ENCODE measurements at places on chromosomes 16 and 17. TPM values are rescaled to one million over a fixed set of nuclear protein-coding genes. Genes with fewer than 3 reads are reported as not detected.

Gene CD300E
- 7.3 TPM for total RNA-seq

Gene OR1F1
- total RNA-seq: not detected

Gene VTN
- 1.3 TPM for total RNA-seq

Gene PRR15L
- total RNA-seq: 48.1 TPM

Gene KCNH6
- 0.27 TPM for total RNA-seq

Gene ABCC12
- total RNA-seq: not detected

Gene TRIM16
- total RNA-seq: 20.6 TPM

Gene PHOSPHO1
- 1.9 TPM for total RNA-seq

Gene HOXB1
- not detected for total RNA-seq

Gene BCAS3
- total RNA-seq: 29.6 TPM

Gene SPATA22
- total RNA-seq: 0.53 TPM

Gene CACNA1H
- 8.4 TPM for total RNA-seq
